Sigmoid colon (tissue), 7 donors: ENCODE measurements at places on chromosomes 6 and 20. TPM values are rescaled to one million over a fixed set of nuclear protein-coding genes. Genes with fewer than 3 reads are reported as not detected.

The EHMT2 gene
- total RNA-seq = 31.3 TPM

The SPDEF gene
- total RNA-seq = not detected

The NT5E gene
- 30.3 TPM for total RNA-seq

- H3K27me3 ChIP-seq = no peaks in the 10 kb centered on the region
- H3K4me3 ChIP-seq = no peak overlapping the region
- DNase-seq = no peak
- H3K4me1 ChIP-seq = peaks cover 38% of the 10 kb centered on the region
- no peaks in the 10 kb centered on the region for H3K36me3 ChIP-seq
- no peak overlapping the region for H3K27ac ChIP-seq
Observed at GRCh38 chr20:41058674-41059635, 30.3 kb downstream of the TOP1 start.

DNA sequence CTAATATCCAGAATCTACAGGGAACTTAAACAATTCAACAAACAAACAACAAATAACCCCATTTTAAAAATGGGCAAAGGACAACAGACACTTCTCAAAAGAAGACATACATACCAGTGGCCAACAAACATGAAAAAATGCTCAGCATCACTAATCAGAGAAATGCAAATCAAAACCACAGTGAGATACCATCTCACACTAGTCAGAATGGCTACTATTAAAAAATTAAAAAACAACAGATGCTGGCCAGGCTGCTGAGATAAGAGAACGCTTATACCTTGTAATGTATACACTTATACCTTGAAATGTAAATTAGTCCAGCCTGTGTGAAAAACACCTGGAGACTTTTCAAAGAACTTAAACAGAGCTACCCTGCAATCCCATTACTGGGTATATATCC lies 166.8 kb downstream of the IBTK start:
- H3K27me3 ChIP-seq = no peaks in the 10 kb centered on the region
- no peak for DNase-seq
- H3K4me1 ChIP-seq = no peaks in the 10 kb centered on the region
- no peaks in the 10 kb centered on the region for H3K36me3 ChIP-seq
- H3K4me3 ChIP-seq = no peak overlapping the region
